ENCODE measurements at places on chromosomes 16 and 17.

DNA sequence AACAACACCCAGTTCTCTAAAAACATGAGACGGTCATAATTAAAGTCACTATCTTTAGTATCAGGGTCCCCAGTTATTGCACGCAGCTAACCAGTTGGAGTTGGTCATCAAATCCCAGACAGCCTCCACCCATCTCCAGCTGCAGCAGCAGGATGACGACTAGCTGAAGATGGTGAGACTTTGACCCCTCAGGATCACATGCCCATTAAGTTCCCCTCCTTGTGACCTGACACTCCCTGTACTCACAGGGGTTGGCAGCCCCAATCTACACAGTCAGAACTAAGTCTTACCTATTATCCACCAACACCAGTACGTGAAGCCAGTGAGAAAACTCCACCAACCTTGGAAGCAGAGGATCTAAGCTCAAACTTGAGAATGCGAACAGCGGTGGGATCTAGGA lies 37.7 kb upstream of the IRX5 start:
- no peak for DNase-seq

DNA sequence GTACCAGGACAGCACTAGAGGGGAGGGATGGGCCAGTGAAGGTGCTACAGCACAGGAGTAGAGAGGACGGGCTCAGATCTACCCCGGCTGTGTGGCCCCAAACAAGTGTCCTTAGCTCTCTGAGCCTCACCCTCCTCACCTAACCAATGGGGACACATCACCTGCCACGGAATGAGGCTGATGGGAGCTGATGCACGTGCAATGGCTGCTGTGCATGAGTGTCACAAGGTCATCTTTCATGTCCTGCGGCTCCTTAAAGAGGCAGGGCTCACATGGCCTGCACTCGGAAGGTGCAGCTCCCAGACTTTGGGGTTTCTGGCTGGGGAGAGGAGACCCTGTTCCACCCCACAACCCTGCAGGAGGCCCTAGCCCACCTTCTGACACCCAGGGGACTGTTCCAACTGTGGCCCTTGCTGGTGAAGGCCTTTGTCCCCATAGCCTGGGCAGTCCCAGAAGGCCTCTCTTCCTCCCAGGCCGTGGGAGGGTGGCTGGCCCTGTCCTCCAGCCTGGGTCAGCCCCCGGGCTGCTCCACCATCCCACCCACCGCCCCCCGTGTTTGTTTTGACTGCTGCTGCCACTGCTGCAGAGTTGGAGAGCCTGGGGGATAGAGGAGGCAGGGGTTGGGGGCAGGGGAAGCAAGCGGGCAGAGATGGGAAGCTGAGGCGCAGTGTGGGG lies 10.5 kb downstream of the HAP1 start:
- DNase-seq, result no peak

DNA sequence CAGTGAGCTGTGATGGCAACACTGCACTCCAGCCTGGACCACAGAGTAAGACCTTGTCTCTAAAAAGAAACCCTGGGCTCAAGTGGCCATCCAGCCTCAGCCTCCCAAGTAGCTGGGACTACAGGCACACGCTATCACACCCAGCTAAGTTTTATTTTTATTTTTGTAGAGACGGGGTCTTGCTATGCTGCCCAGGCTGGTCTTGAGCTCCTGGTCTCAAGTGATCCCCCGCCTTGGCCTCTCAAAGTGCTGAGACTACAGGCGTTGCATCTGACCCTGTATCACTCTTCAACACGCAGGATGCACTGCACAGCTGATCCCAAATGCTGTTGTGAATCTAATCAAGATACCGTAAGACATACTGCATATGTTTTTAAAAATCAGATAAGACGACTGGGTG lies 23.0 kb downstream of the ANKRD11 start:
- no peak for DNase-seq

DNA sequence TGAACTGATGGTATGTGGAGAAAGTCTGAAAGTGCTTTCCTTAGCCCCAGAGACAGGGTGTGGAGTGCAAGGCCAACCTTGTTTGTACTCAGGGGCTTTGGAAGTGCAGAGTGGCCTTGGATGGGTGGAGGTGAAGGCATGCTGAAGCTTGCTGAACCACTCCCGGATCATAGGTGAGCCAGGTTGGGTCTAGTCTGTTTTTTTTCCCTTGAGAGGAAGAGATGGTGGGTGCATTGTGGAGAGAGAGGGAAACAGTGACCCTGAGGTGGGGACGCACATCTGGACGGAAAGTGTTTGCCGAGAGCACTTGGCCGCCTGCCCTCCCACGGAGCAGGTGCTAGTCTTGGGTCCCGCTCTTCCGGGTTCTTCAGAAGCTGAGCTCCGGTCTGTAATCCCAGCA lies 12.5 kb downstream of the ABAT start:
- no peak for DNase-seq

GRCh38 chr17:39364236-39365025 lies 37.0 kb downstream of the FBXL20 start:
- no peak for DNase-seq

DNA sequence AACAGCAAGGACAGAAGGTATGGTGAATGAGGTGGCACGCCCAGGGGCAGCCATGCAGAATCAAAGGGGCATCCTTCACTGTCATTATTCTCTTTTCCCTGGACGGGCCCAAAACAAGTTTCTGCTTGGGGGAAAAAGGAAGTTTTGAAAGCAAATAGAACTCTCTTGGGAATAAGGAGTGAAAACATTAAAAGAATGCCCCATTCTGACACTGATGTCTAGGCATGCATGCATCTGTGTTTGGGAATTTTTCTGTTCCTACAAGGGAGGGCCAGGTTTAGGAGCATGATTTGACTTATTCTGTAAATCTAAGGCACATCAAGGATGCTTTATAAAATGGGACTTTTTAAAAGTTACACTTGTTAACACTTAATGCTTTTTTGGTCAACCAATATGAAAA lies 34.3 kb upstream of the SLC12A3 start:
- DNase-seq, result no peak

DNA sequence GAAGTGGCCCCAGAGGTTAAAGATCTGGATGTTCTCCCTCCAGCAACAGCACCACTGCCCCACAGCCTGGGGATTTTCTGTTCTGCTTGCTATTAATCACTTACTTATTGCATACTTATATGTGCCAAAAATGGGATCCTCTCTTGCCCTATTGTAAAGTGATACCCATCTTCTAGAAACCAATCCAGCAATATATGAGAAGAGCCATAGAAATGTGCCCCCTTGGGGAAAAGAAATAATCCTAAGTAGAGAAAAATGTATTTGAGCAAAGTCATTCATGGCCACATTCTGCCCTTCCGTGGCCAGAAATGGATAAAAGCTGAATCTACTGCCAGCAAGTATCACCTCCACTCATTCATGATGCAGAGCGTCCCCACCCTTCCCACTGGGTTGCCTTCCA lies 20.9 kb downstream of the SOST start:
- DNase-seq, result no peak

GRCh38 chr16:50459496-50460080 lies 88.6 kb upstream of the NKD1 start:
- DNase-seq, result no peak

- DNase-seq, result no peak
Measured at GRCh38 chr17:50196036-50196435, 5.4 kb downstream of the COL1A1 start.

- no peak for DNase-seq
Measured at GRCh38 chr17:78341559-78342448, 18.1 kb downstream of the SOCS3 start.

DNA sequence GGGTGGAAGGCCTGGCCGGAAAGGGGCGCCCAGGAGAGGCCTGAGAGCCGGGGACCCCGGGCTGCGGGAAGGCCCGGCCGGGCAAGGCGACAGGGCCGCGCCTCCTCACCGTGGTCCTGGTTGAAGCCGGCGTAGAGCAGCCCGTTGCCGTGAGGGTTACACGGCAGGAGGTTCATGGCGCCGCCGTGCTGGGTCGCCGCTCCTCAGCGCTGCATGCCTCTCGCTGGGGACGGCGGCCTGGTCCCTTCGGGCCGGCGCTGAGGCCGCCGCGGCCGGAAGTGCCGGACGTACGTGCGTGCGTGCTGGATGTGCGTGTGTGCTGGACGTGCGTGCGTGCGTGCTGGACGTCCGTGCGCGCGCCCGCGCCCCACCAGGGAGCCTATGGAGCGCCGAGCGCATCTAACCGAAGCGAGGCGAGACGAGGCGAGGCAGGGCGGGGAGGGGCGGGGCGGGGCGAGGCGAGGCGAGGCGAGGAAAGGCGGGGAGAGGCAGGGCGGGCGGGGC lies at the start of gene WDR45B:
WDR45B (minus strand) TSS at position 280 of the 504 bp plus-strand sequence; CDS start at position 176, 104 bp downstream.
- peak; percentile 96 for DNase-seq

GRCh38 chr17:70345061-70345460 lies 175.7 kb downstream of the KCNJ2 start:
- no peak for DNase-seq

- DNase-seq, result no peak
Measured at GRCh38 chr17:63775420-63775819, 1.4 kb downstream of the DDX42 start.

- DNase-seq, result no peak
Measured at GRCh38 chr17:6473128-6473767, 29.0 kb downstream of the PIMREG start.

DNA sequence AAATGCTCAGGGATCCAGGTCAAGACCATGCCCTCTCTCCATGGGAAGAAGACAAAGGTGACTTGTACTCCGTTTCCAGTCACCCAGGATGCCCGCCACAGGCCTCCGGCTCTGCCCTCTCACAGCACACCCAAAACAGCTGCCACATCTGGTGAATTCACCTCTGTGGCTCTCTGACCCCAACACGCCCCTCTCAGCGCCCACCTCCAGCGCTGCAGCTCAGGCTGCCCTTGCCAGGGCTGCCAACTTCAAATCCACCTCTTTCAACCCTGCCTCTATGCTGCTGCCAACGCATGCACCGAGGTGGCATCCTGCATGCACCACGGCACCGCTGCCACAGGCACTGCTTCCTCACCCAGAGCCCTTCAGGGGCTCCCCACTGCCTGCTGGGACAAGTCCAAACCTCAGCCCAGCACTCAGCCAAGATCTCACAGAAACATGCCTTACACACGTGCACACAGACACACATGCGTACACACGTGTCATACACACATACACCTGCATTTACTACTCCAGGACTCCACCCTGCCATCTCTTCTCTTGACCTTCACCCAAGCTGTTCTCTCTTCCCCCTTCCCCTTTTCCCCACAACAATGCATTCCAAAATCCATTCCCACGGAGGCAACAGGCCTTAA lies 7.5 kb downstream of the HID1 start:
- no peak for DNase-seq

GRCh38 chr16:65895906-65896305 lies 470.6 kb upstream of the CDH5 start:
- DNase-seq, result no peak

DNA sequence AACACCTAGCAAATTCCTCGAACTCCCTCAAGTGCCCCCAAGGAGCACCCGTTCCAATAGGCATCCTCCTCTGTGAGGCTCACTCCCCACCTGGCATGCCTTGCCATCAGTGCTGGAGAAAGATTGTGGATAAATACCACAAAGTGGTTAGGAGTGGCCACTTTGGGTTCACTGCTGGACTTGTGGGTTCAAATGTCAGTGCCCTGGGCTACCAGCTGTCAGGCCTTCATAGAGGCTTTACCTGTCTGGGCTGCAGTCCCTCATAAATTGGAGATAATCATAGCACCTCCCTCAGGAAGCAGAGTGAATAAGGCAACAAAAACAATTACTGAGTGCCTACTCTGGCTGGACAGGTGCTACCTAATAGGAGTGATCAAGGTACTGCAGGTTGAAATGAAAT lies 1.5 kb upstream of the SYT17 start:
- no peak for DNase-seq

DNA sequence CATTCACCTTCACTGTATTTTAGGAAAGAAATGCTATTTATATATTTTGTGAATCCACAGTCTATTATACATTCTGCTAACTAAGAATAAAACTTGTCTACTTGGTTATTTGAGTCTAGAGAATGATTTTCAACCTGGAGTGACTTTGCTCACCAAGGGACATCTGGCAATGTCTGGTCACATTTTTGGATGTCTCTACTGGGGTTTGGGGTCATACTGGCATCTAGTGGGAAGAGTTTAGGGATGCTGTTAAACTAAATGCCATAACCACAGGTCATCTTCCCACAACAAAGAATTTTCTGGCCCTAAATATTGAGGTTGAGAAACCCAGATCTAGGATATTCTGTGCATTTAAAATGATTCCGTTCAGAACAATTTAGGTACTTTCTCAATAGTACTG lies 26.0 kb downstream of the KCNJ16 start:
- no peak for DNase-seq

DNA sequence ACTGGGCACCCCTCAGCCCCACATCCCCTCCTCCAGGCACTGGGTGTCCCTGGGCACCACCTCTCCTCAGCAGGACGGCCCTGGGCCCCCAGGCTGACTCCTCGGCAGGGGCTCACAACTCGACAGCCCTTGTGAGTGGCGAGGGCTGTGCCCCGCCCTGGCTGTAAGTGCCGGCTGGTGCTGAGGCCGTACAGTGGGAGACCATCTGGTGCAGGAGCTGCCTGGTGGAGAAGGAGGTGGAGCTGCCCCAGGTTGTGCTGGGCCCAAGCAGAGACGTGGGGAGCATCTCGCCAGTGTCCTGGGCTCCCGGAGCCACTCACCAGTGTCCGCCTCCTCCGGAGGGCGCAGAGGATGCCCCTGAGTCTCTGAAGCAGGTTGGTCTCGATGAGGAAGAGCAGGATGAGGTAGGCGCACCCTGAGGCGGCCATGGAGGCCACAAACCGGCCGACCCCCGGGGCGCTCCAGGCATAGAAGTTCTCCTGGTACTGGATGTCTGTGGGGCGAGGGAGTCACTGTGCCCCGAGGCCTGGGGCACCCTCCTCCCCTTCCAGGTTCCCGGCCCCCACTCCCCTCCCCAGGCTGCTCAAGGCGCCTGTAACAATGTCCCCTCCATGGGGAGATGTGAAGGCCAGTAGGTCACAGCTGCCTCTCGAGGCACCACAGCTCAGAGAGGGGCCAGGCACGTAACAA lies 15.1 kb upstream of the RNPS1 start:
- no peak for DNase-seq

DNA sequence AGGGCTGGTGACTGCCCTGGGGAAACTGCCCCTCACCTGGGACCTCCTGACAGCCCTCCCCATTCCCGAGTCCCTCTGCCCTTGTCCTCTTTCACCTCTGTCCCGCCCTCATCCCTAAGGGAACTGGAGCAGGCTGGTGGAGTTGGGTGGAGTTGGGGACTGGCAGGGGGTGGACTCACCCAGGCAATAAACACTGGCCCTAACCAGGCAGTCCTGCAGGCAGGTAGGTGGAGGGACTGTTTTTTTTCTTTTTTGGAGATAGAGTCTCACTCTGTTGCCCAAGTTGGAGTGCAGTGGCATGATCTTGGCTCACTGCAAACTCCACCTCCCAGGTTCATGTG lies 11.7 kb downstream of the GCGR start:
- no peak for DNase-seq
